ENCODE measurements at places on chromosomes 3 and 15.

- DNase-seq = no peak
Observed at GRCh38 chr3:183875411-183875810, 9.3 kb downstream of the PARL start.

GRCh38 chr3:126350502-126351085 is 6.6 kb downstream of the KLF15 start:
- no peak for DNase-seq

GRCh38 chr15:55237219-55238130 is 40.7 kb upstream of the RSL24D1 start:
- DNase-seq = no peak

- no peak for DNase-seq
Observed at GRCh38 chr15:90588427-90588826, 58.7 kb downstream of the CRTC3 start.

DNA sequence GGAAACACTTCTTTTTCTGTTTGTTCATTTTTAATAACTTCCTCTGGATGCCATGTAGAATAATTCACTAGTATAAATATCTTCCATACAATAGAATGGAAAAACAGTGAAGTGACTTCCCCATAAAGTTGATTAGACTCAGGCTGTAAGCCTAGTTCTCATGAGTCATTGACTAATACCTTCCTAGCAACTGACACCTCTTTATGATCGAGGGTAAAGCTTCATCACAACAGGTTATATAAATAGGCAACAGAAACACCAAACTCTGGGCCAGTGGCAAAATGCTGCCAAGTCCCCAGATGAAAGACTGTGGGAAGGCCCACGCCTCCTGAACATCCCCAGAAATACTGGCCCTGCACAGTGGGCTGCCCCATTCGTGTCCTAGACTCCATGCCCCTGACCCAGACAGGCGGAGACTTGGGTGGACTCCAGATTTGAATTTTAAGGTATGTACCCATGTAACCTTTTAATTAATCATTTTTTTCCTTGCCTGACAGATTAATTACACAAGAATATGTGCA is 71.3 kb upstream of the TBC1D23 start:
- DNase-seq = no peak

GRCh38 chr3:9295007-9295406 is 45.6 kb upstream of the SRGAP3 start:
- no peak for DNase-seq

GRCh38 chr15:58258501-58259292 is 120.5 kb downstream of the AQP9 start:
- DNase-seq = no peak

DNA sequence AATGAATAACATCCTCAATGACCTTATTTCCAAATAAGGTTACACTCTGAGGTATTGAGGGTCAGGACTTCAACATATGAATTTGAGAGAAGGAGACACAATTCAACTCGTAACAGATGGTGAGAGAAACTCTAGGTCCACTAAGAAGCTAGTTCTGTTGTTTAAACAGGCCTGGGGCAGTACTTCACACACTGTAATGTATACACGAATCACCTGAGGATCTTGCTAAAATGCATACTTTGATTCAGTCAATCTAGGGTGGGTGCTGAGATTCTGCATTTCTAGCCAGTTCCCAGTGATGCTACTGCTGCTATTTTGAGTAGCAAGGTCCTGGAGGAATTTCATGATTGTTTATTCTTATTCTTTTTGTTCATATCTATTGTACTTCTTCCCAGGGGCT is 186.8 kb downstream of the SATB1 start:
- DNase-seq = no peak

GRCh38 chr3:53337167-53337940 is 10.0 kb downstream of the DCP1A start:
- no peak for DNase-seq

- DNase-seq = no peak
Observed at GRCh38 chr15:69626095-69627066, 173.8 kb downstream of the RPLP1 start.
